Keratinocyte (primary cell): ENCODE measurements at places on chromosomes 6 and 20. TPM values are rescaled to one million over a fixed set of nuclear protein-coding genes. Genes with fewer than 3 reads are reported as not detected.
A peak's percentile ranks its signal among the peaks of the same experiment; 100 is the strongest.

- peak; percentile 54 for DNase-seq
These were observed 59.9 kb downstream of the SULF2 start for GRCh38 chr20:47725248-47725973.

DNA sequence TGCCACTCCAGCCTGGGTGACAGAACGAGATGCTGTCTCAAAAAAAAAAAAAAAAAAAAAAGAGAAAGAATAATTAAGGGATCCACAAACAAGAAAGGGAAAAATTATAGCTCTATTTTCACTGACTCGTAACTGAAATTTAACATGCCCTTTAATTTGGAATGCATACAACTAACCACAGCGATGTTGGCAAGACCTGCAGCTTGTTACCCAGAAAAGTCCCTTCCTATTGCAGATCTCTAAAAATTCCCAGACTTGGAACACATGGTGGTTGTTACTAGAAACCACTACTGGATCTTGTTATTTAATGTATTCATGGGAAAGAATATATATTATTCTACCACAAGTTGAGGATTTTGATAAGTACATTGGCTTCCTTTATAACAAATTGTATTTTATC lies 27.8 kb upstream of the SMIM28 start:
- no peak for DNase-seq

DNA sequence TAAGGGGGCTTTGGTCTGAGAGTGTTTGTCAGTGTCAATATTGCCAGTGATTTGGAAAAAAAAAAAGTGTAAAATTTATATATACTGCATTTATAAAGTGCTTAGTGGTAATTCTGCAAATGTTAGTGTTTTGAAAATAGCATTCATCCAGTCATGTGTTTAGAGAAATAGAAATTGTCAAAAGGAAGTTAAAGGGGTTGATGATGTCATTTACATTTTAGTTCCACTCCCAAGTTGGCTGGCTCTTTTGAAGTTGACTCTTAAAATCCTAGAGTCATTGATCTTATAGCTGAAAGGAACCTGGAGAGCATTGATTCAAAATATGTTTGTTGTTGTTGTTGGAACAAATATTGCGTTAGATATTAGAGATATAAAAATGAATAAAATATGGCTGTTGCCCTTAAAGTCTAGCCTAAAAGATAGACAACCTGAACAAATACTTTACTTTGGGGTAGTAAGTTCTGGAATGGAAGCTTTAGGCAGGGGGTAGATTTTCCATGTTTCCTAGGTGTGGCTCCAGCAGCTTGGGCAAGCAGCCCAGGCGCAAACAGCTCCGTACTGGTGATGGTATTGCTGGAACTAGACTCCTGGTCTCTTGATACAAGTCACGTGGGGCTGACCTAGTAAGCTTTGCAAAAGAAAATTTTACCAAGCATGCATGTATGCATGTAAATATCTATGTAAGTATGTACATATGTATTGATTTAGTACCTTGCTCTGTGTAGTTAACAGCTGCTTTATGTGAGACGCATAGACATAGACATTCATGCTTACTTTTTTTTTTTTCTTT lies 46.3 kb downstream of the HIVEP1 start:
- no peak for DNase-seq

Gene PREX1
- 0.10 to 0.74 TPM (median 0.22 TPM) in 3 replicates for polyA plus RNA-seq

GRCh38 chr20:46311719-46312074 lies 3.4 kb upstream of the CDH22 start:
- DNase-seq, result no peak

Gene DZANK1
- 1.7 to 3.4 TPM (median 3.0 TPM) in 3 replicates for polyA plus RNA-seq
